ENCODE measurements at places on chromosomes 11 and 22.

DNA sequence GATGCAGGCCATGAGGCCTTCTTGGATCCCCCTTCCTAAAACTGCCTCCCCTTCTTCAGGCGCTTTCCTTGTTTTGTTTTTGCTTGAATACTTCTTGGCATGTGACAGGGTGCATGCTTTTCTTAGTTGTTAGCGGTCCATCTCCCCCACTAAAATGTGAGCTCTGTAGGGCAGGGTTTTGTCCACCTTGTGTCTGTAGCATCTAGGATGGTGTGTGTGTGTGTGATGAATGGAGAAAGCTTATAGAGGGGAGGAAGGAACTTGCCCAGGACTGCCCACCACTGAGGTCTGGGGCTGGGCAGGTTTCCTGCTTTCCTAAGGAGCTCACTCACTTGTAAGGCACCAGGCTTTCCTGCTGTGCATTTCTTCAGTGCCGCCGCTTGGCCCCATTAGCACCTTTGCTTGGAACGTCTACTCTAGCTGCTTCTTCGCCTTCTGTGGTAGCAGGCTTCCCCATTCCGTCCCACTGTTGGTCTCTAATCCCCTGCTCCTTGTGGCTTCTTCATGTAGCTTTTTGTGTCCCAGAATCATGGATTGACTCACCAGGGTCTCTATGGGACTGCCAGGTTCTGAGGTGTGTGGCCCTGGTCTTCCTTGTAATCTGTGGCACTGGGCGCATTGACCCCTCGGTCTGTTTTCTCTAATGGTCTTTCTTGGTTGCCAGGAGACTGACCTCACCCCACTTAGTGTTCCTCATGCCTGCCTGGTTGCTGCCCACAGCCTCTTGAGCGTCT, 3.3 kb downstream of the DGCR8 start:
- no peak for DNase-seq

DNA sequence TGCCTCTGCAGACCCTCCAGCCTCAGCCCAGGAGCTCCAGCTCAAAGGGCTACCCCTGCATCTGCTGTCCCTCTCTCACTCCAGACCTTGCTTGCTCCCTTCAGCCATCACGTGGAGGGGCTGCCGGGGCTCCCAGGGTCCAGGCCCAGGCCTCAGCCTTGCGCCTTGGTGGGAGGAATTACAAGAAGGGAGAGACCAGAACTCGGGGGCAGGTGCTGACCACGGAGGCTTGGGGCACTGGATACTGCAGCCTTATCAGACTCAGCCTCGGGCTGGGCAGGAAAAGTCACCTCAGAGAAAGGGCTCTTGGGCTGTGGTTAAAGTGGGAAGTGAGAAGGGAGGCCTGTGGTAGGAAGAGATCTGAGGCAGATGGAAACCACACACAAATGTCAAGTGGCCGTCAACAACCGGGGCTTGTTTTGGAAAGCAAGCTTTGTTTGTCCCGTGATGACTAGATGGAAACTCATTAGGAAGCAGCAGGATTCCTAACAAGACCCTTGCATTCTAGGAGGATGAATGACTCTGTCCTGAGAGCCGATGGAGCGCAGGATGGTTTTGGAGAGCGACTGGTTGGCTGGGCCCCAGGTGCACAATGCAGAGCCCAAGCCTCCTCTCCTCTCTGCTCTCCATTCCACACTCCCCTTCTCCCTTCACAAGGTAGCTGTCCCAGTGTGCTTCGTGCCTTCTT, 1321.7 kb downstream of the TBC1D22A start:
- DNase-seq = no peak

- no peak for DNase-seq
Observed at GRCh38 chr11:120316880-120317688, 8.0 kb upstream of the TLCD5 start.

DNA sequence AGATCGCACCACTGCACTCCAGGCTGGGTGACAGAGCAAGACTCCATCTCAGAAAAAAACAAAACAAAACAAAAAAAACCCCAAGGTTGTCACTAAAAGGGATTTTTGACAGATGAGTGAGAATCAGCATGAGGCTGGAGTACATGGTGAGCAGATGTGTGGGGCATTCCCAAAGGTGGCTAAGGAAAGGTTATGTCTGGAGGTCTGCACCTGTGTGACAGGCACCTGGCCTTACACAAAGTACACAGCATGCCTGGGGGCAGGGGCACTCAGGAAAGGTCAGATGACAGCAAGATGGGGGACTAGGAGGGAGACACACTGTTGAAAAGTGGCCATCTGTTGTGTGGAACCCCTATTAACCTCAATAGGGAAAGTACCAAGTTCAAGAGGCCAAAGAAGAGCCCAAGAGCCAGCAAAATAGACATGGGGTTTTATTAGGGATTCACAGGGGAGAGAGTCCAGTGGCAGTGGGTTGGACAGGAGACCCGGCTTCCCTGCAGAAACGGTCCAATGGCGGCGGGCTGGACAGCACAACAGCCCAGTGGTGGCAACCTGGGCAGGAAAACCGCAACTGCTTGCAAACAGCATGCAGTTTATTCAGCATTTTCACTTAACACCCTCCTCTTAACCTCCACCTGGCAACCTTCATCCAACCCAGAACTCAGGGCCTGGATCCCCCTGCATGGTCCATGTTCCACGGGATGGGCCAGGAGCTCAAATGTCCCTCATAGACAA, 101.1 kb downstream of the MICAL2 start:
- DNase-seq = no peak

- no peak for DNase-seq
Observed at GRCh38 chr11:106495046-106495445, 417.6 kb downstream of the AASDHPPT start.

GRCh38 chr22:35622191-35622913, 5.2 kb upstream of the MB start:
- DNase-seq = no peak

- no peak for DNase-seq
Observed at GRCh38 chr11:69684651-69685050, 9.5 kb upstream of the LTO1 start.

- DNase-seq = no peak
Observed at GRCh38 chr22:32788904-32789624, 12.4 kb upstream of the TIMP3 start.

GRCh38 chr11:105693075-105693759, 83.3 kb downstream of the GRIA4 start:
- DNase-seq = no peak

- no peak for DNase-seq
Observed at GRCh38 chr11:11567936-11568650, 53.7 kb downstream of the GALNT18 start.

DNA sequence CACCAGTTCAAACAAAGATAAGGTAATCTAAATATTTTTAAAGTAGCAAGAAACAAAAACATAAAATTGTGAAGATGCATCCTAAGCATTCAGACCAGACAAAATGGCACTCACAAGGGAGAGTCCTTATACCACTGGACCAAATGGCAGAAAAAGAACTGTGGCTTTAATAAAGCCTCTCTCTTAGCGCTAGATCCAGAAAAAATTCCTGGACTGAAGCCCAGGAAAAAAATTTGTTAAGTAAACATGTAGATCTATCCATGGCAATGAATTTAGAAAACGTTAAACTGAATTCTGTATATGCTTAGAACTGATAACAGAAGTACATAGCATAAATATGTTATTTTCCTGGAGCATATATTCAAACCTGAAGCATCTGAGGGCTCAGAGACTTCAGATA, 11.8 kb upstream of the CD59 start:
- DNase-seq = no peak

DNA sequence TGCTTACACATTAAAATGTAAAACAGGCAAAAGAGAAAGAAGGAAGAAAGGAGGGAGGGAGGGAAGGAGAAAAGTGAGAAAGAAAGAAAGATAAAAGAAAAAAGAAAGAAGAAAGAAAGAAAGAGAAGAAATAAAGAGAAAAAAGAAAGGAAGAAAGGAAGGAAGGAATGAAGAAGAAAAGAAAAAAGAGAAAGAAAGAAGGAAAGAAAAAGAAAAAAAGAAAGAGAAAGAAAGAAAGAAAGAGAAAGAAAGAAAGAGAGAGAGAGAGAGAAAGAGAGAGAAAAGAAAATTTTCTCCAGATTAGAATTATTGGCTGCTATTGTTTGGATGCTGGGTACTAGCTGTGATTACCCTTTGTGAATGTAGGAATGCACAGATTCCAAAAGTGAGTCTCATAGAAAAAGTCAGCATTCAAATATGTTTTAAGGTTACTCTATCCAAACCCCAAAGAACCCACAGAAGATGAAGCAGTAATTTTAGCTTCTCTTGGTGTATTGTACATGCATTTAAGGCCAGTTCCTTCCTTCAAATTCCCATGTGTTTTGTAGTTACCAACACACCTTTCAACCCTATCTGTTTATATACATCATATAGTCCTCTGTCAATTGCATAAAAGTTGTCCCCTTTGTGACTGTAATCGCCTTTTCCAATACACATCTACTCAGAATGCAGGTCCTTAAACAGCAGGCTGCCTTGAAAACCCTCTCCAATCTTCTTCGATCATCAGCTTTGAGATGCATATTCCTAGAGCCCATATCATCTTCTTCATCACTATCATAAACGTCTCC, 789 bp upstream of the FAM111A start:
- DNase-seq = peak; percentile 6

DNA sequence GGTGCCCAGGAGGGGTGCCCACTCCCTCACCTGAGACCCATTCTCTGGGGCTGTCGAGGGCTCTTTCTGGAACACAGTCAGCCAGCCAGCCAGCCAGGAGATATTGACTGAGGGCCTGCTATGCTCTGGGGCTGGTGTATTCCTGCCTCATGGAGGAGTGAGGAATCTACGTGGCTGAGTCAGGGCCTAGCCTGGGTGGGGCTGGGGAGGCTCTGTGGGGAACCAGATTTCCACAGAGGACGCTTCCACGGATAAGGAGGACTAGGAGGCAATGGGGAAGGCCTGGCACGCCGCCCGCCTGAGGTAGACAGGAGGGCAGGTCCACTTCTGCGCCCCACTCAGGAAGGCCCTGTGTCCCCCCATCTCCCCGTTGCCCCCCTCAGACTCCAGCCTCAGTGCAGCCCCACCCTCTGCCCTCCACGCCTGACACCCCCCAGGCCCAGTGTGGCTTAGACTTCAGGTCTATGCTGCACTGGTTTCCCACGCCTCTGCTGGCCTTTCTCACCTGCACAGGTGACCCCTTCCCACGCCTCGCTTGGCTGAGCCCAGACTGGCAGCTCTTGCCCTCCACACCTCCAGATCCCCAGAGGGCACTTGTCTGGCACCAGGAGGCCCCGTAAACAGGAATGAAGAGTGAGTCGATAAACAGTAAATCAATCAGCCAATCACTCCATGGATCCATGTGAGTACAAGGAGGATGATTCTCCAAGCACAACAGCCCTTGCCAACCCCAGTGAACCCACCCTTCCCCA, 37.5 kb downstream of the MACROD1 start:
- no peak for DNase-seq

DNA sequence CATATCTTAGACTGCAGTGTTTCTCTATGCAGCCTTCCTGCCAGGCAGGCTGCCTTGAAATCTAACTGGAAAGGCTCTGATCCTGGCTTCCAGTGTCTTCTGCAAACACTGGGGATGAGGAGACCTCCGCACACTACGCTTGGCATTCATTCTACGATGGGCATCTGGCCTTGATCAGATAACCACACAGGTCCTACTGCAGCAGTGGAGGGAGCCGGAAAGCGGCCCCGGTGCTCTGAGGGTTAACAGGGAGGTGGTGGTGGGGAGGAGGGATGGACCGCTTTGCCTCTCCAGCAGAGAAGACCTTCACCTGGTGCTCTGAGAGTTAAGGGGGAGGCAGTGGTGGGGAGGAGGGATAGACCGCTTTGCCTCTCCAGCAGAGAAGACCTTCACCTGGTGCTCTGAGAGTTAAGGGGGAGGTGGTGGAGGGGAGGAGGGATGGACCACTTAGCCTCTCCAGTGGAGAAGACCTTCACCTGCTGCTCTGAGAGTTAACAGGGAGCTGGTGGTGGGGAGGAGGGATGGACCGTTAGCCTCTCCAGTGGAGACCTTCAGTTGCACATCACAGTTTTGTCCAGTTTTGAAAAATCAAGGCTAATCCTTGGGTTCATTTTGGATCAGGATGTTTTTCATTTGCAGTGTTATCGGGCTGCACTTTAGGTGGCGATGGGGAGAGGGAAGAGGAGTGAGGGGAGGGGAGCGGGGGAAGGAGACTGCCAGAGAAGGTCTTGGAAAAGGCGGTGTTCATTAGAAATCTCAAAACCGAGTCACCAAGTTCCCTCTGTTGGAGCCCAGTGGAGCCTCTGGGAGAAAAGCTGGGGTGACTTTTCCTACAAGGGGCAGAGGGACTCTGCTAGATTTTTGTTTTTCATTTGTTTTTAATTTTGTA, 5.6 kb downstream of the GAL start:
- no peak for DNase-seq

DNA sequence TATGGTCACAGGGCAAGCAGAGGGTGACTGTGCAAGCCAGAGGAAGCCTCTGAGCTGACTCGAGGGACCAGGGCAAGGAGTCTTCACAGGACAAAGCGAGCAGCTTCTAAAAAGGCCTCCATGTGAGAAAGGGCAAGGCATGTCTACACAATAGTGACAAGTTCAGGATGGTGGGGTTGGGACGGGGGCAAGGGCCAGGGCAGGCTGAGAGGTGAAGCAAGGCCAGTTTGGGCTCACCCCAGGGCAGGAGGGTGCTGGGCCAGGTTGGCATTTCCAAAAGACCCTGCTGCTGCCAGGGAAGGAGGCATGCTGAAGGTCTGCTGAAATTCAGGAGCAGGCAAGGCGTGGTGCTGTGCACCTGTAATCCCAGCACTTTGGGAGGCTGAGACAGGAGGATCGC, 12.3 kb upstream of the CABP7 start:
- no peak for DNase-seq

- DNase-seq = no peak
Observed at GRCh38 chr22:25759825-25760231, 17.8 kb downstream of the MYO18B start.

GRCh38 chr22:37774728-37775127, 33.0 kb upstream of the GCAT start:
- no peak for DNase-seq
